ENCODE measurements at places on chromosomes 6 and 20. TPM values are rescaled to one million over a fixed set of nuclear protein-coding genes. Genes with fewer than 3 reads are reported as not detected.

DNA sequence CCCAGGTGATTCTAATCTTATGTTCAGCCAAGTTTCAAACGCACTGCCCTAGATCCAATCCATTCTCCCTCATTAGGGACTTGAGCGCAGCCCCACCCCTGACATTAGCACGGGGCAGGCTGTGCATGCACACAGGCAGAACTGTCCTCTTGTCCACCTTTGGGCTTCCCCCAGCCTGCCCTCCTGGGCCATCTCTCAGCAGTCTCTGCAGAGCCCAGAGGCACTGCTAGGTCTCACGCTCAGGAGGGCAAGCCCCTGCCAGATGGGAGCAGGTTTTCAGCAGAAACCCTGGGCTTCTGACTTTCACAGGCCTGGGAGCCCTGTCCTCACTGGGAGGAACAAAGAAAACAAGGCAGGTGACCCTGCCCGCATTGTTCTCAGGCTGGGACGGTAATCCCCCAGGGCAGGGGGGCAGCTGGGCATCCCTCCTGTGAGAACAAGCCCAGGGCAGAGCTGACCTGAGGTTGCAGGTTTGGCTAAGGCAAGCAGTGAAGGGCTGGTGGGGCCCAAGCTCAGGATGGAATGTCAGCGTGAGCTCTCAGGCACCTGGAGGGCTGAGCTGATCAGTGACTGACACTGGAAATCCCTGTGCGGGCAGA, 24.5 kb downstream of the KCNK5 start:
- H3K36me3 ChIP-seq, result no peaks in the 10 kb centered on the region
- no peak for DNase-seq
- H3K4me3 ChIP-seq, result no peak overlapping the region
- H3K27me3 ChIP-seq, result no peaks in the 10 kb centered on the region
- peak overlapping the region; percentile 67 for H3K27ac ChIP-seq

GRCh38 chr20:57620999-57621398, 773 bp upstream of the ZBP1 start:
- H3K4me3 ChIP-seq, result no peak overlapping the region
- H3K27me3 ChIP-seq, result no peaks in the 10 kb centered on the region
- no peak overlapping the region for H3K27ac ChIP-seq
- H3K4me1 ChIP-seq, result no peaks in the 10 kb centered on the region
- DNase-seq, result no peak

DNA sequence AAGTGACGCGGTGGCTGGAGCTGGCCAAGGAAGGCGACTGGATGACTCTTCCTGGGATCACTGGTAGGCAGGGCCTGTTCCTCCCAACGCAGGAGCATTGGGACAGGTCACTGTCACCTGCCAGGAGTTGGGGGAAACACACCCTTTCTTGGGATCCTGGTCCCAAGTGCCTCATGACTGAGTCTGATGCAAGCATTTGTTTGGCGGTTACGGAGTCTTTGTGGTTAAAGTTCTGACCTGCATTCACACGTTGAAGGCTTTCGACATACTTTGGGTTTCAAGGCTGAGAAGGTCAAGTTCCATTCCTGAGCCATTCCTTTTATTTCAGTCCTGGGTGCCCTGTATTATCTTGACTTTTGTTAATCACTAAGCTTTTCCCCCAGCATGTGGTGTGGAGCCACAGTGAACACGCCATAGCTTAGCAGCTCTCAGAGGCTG, 6.0 kb downstream of the PNLDC1 start:
- no peak for DNase-seq
- no peaks in the 10 kb centered on the region for H3K27me3 ChIP-seq
- H3K4me3 ChIP-seq, result no peak overlapping the region
- no peak overlapping the region for H3K27ac ChIP-seq
- no peaks in the 10 kb centered on the region for H3K36me3 ChIP-seq

DNA sequence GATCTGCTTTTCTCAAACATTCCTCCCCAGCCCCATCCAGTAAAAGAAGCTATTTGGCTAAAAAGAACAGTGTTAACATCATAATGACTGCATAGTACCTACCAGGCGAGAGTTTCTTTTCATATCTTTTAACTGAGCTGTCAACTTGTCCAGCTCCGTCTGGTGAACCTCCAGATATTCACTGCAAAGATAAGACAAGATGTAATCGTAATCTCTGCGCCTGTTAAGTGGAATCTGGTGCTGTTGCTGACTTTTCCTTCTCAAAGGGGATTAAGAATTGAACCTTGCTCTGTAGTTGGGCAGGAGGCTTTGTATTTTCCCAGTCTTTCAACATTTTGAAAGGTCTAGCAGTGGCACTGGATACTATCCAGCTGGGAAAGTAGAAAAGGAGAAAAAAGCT, 63.0 kb downstream of the RIPOR2 start:
- no peak overlapping the region for H3K27ac ChIP-seq
- no peaks in the 10 kb centered on the region for H3K27me3 ChIP-seq
- DNase-seq, result no peak
- no peaks in the 10 kb centered on the region for H3K4me1 ChIP-seq
- H3K36me3 ChIP-seq, result no peaks in the 10 kb centered on the region

GRCh38 chr20:54112221-54112884, 42.0 kb upstream of the BCAS1 start:
- H3K27ac ChIP-seq, result no peak overlapping the region
- H3K4me1 ChIP-seq, result peaks cover 12% of the 10 kb centered on the region
- no peaks in the 10 kb centered on the region for H3K27me3 ChIP-seq
- DNase-seq, result peak; percentile 18

DNA sequence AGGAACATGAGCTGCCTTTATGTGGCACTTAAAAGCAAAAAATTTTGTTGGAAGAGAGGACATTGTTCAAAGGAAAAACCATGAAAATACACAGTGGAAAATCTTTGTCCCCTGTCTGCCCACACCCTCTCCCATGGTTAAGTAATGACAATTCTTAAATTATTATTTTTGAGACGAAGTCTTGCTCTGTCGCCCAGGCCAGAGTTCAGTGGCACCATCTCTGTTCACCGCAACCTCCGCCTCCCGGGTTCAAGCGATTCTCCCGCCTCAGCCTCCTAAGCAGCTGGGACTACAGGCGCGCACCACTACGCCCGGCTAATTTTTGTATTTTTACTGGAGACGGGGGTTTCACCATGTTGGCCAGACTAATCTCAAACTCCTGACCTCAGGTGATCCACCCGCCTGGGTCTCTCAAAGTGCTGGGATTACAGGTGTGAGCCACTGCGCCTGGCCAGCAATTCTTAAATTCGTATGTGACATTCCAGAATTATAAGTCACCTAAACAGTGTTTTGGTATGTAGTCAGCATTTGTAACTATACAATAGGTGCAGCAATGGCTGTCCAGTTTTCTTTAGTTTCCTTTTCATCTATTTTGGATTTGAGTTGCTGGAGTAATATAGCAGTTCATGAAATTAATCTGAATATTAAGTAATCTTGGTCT, 636 bp upstream of the SSR1 start:
- no peaks in the 10 kb centered on the region for H3K36me3 ChIP-seq
- H3K27ac ChIP-seq, result peak overlapping the region; percentile 99
- peaks cover 28% of the 10 kb centered on the region for H3K4me1 ChIP-seq

DNA sequence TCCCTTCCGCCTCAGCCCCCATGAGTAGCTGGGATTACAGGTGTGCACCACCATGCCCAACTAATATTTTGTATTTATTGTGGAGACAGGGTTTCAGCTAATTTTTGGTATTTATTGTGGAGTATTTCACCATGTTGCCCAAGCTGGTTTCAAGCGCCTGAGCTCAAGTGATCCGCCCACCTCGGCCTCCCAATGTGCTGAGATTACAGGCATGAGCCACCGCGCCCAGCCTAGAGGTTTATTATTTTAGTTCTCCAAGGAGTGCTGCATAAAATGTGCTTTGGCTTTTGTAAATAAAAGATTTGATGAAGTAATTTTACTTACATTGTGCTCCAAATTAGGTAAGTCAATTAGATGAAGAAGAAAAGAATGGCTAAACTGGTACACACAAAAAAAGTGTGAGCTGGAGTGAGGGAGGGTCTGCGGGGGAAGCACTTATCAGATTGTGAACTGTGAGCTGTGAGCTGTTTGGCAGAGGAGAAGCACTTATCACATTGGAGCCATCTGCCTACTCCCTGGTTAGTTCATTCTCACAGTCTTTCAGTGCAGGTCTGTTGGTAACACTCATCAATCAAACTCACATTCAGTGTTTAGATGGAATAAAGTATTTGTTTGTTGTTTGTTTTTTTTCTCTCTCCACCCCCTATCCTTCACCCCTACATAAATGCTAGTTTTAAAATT, 398.0 kb downstream of the EPHA7 start:
- no peak overlapping the region for H3K4me3 ChIP-seq
- no peaks in the 10 kb centered on the region for H3K4me1 ChIP-seq
- no peaks in the 10 kb centered on the region for H3K27me3 ChIP-seq
- H3K36me3 ChIP-seq, result no peaks in the 10 kb centered on the region

- no peak overlapping the region for H3K4me3 ChIP-seq
- H3K27me3 ChIP-seq, result no peaks in the 10 kb centered on the region
- no peak overlapping the region for H3K27ac ChIP-seq
Measured at GRCh38 chr6:106658469-106658868, 29.1 kb downstream of the QRSL1 start.

GRCh38 chr6:168150551-168151320, 71.7 kb upstream of the FRMD1 start:
- H3K27me3 ChIP-seq, result no peaks in the 10 kb centered on the region
- no peaks in the 10 kb centered on the region for H3K36me3 ChIP-seq
- peaks cover 5% of the 10 kb centered on the region for H3K4me1 ChIP-seq
- H3K4me3 ChIP-seq, result no peak overlapping the region

GRCh38 chr6:31086788-31087440, 25.5 kb downstream of the C6orf15 start:
- no peak for DNase-seq
- H3K4me1 ChIP-seq, result peaks cover 8% of the 10 kb centered on the region
- H3K27ac ChIP-seq, result no peak overlapping the region
- H3K27me3 ChIP-seq, result no peaks in the 10 kb centered on the region

- H3K36me3 ChIP-seq, result peaks cover 12% of the 10 kb centered on the region
- H3K4me1 ChIP-seq, result peaks cover 28% of the 10 kb centered on the region
- no peak overlapping the region for H3K4me3 ChIP-seq
- DNase-seq, result no peak
- H3K27ac ChIP-seq, result peak overlapping the region; percentile 35
- no peaks in the 10 kb centered on the region for H3K27me3 ChIP-seq
Measured at GRCh38 chr6:33772082-33772830, 16.7 kb downstream of the LEMD2 start.

- no peak overlapping the region for H3K27ac ChIP-seq
- no peak overlapping the region for H3K4me3 ChIP-seq
- no peaks in the 10 kb centered on the region for H3K36me3 ChIP-seq
- no peaks in the 10 kb centered on the region for H3K27me3 ChIP-seq
- no peak for DNase-seq
Measured at GRCh38 chr6:168328086-168328485, 8.5 kb upstream of the DACT2 start.

- no peaks in the 10 kb centered on the region for H3K4me1 ChIP-seq
- H3K36me3 ChIP-seq, result no peaks in the 10 kb centered on the region
- DNase-seq, result no peak
Measured at GRCh38 chr6:67883500-67884366, 751.3 kb upstream of the ADGRB3 start.

- no peak for DNase-seq
- H3K27me3 ChIP-seq, result no peaks in the 10 kb centered on the region
- H3K36me3 ChIP-seq, result no peaks in the 10 kb centered on the region
Measured at GRCh38 chr6:134407791-134408190, 89.9 kb upstream of the SGK1 start.

- no peaks in the 10 kb centered on the region for H3K27me3 ChIP-seq
- DNase-seq, result peak; percentile 11
Measured at GRCh38 chr20:50820515-50821256, 25.8 kb downstream of the BCAS4 start.

GRCh38 chr6:108650325-108650724, 89.6 kb downstream of the FOXO3 start:
- H3K36me3 ChIP-seq, result no peaks in the 10 kb centered on the region
- H3K4me3 ChIP-seq, result no peak overlapping the region
- H3K4me1 ChIP-seq, result peaks cover 77% of the 10 kb centered on the region
- no peak overlapping the region for H3K27ac ChIP-seq
- no peaks in the 10 kb centered on the region for H3K27me3 ChIP-seq

- no peak for DNase-seq
- H3K4me1 ChIP-seq, result peaks cover 5% of the 10 kb centered on the region
- H3K4me3 ChIP-seq, result no peak overlapping the region
- H3K27me3 ChIP-seq, result no peaks in the 10 kb centered on the region
- no peaks in the 10 kb centered on the region for H3K36me3 ChIP-seq
Measured at GRCh38 chr6:132023490-132023889, 72.3 kb upstream of the CCN2 start.

GRCh38 chr6:21337263-21337662, 256.3 kb upstream of the SOX4 start:
- H3K27me3 ChIP-seq, result no peaks in the 10 kb centered on the region
- no peaks in the 10 kb centered on the region for H3K36me3 ChIP-seq
- no peak for DNase-seq
- H3K4me3 ChIP-seq, result no peak overlapping the region
- H3K4me1 ChIP-seq, result no peaks in the 10 kb centered on the region
- no peak overlapping the region for H3K27ac ChIP-seq

DNA sequence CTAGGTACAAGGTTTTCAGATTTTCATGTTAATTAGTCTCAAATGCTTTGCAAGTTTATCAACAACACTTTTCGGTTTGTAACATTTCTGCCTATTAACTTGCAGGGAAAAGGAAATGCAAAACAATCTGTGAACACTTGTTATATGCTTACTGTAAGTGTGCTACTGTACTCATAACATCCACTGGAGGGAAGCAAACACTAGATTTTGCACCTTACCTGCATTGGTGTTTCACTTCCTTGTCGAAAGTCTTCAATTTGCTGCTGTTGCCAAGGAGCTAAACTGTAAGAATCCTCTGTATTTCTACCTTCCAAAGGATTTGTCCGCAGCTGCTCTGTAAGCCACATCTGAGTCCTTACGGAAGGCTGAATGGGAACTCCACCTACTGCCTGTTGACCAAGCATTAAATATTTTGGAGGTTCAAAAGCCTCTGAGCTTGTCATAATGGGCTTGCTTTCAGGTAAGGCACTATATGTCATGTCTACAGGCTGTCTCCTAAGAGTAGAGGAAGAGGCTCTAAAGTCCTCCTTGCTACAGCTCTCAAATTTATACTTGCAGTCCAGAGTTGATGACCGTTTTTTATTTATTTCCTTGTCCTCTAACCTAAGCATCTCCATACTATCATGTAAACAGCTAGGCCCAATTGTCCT, 17.3 kb downstream of the PLN start:
- peaks cover 11% of the 10 kb centered on the region for H3K4me1 ChIP-seq
- no peaks in the 10 kb centered on the region for H3K36me3 ChIP-seq
- no peaks in the 10 kb centered on the region for H3K27me3 ChIP-seq
- DNase-seq, result no peak
- no peak overlapping the region for H3K27ac ChIP-seq
- no peak overlapping the region for H3K4me3 ChIP-seq

- no peak overlapping the region for H3K27ac ChIP-seq
- H3K27me3 ChIP-seq, result no peaks in the 10 kb centered on the region
- no peak overlapping the region for H3K4me3 ChIP-seq
- H3K36me3 ChIP-seq, result no peaks in the 10 kb centered on the region
- no peak for DNase-seq
Measured at GRCh38 chr6:7992002-7992815, 72.0 kb downstream of the BLOC1S5 start.

The KIAA1755 gene
- 0.99 TPM for total RNA-seq

The NKX2-2 gene
- 9.6 TPM for total RNA-seq

The ZNF311 gene
- not detected for total RNA-seq

The ZFP64 gene
- total RNA-seq, result 10.4 TPM

The VIP gene
- 16.6 TPM for total RNA-seq

The TRAPPC3L gene
- not detected for total RNA-seq

The PMEPA1 gene
- total RNA-seq, result 23.9 TPM

The SLCO4A1 gene
- total RNA-seq, result 6.2 TPM

The FNDC1 gene
- not detected for total RNA-seq
